ENCODE measurements at places on chromosomes 7 and 10.

DNA sequence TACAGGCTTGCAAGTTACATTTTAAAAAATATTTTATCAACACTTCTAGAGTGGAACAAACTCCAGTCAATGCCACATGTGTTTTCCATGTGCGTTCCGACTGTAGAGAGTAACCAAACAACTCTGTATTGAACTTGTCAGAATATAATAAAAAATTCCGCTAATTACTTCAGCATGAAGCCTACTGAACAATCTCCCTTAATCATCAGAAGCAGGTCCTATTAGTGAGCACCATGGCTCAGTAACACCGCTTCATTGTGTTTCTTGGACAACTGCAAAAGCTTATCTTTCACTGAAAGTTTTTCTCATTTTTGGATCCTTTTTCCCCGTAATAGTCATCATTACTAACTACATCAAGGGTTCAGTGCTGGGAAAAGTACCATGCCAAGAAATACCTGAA, 117.0 kb downstream of the MKX start:
- no peak for DNase-seq

GRCh38 chr7:129008645-129009414, 46.1 kb downstream of the TNPO3 start:
- no peak for DNase-seq

DNA sequence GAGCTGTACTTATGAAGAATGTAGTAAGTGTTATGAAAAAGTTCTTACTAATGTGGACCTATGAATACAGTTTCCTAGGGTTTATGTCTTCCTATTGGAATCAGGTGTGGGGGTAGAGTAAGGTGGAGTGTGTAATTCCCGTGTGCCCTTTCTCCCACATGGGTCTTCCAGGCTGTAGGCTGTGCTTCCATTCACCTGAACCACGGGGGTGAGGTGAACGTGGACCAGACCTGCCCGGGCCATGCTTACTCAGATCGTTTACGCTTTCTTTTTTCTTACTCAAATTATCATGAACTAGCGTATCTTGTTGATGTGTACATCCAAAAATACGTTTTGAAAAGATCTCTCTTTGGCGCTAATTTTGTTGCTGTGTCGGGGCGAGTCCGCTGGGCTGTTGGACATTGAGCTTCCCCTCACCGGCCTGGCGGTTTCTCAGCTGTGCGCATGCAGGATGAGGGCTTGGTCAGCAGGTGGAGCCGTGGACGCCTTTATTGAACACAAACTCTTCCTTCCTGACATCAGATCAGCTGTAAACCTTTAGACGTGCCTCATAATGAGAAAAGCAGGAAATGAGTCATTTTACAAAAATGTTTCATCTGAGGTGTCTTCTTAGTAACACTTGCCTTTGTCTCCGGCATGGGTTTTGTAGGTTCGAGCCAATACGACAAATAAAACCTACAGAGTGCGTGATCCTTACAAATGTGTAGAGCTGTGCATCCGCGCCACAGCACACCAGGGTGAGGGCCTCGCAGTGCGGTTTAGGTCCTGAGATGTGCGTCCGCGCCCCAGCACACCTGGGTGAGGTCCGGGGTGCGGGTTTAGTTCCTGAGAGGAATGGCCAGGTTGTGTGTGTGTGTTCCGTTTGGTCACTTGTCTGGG, 53.8 kb downstream of the WDR37 start:
- DNase-seq, result peak; percentile 34

GRCh38 chr10:120493411-120494312, 36.6 kb downstream of the PLPP4 start:
- DNase-seq, result no peak

GRCh38 chr10:113335592-113335991, 217.3 kb upstream of the HABP2 start:
- no peak for DNase-seq

GRCh38 chr7:55965805-55966421, 1.5 kb downstream of the NIPSNAP2 start:
- no peak for DNase-seq

DNA sequence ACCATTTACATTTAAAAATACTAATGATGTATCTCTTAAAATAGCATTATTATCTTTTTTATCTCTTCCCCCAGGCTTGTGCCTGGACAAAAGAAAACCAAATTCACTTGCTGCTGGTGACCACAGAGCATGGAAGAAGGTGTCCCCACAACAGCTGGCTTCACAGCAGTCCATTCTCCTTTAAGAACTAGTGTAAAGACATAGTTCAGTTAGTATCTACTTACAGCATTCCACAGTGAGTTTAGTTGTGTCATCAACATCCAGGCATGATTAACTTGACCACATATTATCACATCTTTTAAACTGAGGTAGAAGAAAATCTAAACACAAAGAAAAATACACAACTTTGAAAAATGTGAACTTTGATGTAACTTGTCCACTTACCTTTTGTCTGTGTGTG, 55.0 kb downstream of the LRRC17 start:
- no peak for DNase-seq

- DNase-seq, result no peak
Observed at GRCh38 chr10:65234261-65234660, 1691.6 kb upstream of the LRRTM3 start.

- DNase-seq, result no peak
Observed at GRCh38 chr7:16923019-16923418, 41.2 kb upstream of the AGR3 start.

GRCh38 chr7:90483251-90483650, 13.8 kb downstream of the PTTG1IP2 start:
- no peak for DNase-seq

DNA sequence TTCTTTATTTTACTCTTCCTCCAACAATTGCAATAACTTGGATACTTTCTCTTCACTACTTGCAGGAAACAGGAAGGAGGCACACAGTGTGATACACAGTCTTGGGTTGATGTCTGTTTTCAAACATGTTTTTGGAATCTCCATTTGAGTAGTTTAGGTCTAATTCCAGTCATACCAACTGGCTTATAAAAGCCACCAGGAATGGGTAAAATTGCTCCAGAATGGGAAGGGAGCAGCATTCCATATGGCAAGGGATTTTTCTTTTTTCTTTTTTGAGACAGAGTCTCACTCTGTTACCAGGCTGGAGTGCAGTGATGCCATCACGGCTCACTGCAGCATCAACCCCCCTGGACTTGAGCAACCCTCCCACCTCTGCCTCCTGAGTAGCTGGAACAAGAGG, 545.1 kb upstream of the GALNT17 start:
- DNase-seq, result no peak

- DNase-seq, result no peak
Observed at GRCh38 chr7:138398857-138399256, 61.2 kb upstream of the TRIM24 start.

GRCh38 chr7:106717955-106718871, 57.3 kb upstream of the CCDC71L start:
- DNase-seq, result peak; percentile 25

- DNase-seq, result no peak
Observed at GRCh38 chr10:15815242-15815885, 44.9 kb downstream of the MINDY3 start.

- no peak for DNase-seq
Observed at GRCh38 chr10:93818086-93818485, 60.4 kb downstream of the LGI1 start.

DNA sequence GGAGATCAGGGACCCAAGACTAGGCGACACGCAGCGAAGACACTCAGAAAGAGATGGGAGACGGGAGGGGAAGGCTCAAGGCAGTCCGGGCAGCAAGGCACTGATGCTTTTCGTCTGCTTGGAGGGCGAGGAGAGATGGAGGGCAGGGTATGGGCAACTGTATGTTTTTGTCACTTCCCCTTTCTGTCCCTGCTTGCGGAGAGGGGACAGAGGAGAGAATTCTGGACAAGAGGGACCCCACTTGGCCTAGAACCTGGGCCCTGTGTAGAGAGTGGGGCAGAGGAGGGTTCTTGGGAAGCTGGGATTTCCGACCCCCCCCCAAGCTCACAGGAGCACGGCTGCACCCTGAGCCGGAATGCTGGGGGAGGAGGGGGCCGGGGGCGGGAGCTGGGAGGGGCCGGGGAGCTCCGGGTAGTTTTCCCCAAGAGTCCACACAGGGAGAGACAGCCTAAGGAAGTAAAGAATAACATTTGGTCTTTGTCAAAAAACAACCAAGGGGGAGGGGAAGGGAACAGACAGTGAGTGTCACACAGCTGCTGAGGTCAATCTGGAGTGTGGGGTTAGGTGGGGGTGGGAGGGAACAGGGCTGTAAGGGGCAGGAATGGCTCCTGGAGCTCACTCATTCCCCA, 1.8 kb downstream of the LRCH4 start:
- DNase-seq, result no peak

DNA sequence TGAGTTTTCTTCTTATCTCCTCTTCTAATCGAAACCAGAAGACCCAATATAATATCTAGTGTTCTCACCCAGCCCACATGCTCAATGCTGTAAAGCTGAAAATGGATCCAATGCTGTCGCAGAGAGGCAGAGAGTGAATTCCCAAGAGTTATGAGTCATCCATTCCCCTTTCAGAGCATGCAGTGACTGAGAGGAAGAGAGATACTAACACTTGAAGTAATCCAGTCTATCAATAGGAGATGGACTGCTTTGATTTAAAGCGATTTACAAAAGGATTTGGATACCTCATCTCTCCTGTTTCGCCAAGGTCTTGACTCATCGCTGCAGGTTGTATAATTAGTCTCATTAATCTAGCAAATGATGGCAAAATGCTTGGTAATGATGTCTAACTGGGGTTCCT, 41.5 kb upstream of the PRKCQ start:
- no peak for DNase-seq

- DNase-seq, result no peak
Observed at GRCh38 chr10:13268841-13269240, 31.0 kb downstream of the PHYH start.

- no peak for DNase-seq
Observed at GRCh38 chr7:2404714-2405119, 1.3 kb downstream of the CHST12 start.

- DNase-seq, result no peak
Observed at GRCh38 chr7:34157137-34157536, 251.8 kb downstream of the BMPER start.

DNA sequence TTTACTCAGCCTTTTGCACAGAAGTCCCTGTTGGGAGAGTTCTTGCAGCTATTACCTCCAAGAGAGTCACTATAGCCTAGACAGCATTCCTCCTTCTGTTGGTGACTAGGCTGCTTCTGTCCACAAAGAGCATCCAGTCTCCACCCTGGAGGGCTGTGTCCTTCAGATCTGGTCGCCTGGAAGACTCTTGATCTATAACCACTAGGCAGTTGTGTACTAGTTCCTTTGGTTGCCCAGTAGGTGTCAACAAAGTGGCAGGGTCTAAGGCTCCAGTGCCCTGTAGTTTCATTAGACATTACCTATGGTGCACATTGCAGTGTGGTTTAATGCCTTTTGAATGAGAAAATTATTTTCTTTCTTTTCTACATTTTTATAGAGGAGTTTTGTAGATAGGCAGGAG, 11.3 kb upstream of the AKR1C2 start:
- no peak for DNase-seq

GRCh38 chr7:98869027-98869596, 702 bp downstream of the TMEM130 start:
- no peak for DNase-seq

- DNase-seq, result no peak
Observed at GRCh38 chr7:157522189-157522588, 185.4 kb downstream of the DNAJB6 start.

DNA sequence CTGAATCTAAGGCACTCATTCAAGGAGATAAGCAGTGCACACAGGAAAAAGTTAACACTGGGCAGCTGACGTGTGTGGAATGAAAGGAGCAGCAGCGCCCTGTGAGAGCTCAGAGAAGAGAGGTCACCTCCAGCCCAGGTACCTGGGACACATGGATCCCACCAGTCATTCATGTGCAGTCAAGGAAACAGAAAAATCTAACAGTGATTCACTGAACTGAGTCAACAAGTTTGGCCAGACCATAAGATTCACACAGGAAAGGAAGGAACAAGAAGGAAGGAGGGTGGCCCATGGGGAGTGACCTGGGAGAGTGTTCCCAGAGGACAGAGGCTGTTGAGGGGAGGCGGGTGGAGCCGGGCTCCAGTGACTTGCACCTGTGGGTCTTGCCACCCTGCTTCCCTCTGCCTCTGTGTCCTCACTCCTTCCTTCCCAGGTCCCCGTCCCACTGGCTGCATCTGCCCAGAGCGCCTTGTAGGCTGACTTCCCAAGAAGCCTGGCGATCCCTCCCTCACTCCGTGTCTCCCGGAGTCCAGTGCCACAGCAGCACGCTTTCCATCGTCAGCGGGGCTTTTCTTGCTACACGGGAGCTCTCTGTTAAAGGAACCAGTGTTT, 27.7 kb downstream of the RNF32 start:
- no peak for DNase-seq

GRCh38 chr10:86688398-86688921, 20.1 kb downstream of the LDB3 start:
- DNase-seq, result peak; percentile 51

DNA sequence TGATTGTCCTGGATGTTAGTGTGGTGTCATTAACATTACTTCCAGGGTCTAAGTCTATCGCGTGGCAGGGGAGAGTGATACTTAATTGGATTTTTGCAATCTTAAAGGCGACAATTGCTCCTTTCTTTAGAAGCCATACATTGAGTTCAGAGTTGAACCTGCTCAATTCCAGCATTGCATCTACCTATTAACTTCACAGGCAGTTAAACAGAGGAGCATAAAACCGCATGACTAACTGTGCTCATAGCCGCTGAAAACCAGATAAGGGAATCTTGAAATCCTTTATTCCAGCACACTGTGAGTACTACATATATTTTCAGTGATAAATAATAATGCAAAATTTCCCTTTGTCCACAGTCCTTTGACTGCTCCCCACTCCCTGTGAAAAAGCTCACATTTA, 255.3 kb downstream of the STK31 start:
- no peak for DNase-seq

- no peak for DNase-seq
Observed at GRCh38 chr10:12822126-12822892, 179.2 kb downstream of the CCDC3 start.

DNA sequence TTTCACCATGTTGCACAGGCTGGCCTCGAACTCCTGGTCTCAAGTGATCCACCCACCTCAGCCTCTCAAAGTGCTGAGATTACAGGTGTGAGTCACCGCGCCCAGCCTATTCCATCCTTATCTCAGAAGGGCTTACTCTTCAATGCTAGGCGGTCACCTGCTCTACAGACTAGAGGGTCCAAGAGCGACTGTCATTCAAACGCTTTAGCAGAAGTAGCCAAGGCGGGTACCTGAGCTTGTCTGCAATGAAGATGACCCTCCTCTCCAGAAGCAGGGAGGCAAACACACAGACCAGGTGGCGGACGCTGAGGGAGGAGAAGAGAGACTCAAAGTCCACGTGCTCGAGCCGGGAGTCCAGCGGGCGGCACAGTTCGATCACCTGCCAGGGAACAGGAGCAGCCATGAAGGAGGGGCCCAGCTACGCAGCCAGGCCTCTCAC, 65.1 kb upstream of the MKRN1 start:
- DNase-seq, result no peak

DNA sequence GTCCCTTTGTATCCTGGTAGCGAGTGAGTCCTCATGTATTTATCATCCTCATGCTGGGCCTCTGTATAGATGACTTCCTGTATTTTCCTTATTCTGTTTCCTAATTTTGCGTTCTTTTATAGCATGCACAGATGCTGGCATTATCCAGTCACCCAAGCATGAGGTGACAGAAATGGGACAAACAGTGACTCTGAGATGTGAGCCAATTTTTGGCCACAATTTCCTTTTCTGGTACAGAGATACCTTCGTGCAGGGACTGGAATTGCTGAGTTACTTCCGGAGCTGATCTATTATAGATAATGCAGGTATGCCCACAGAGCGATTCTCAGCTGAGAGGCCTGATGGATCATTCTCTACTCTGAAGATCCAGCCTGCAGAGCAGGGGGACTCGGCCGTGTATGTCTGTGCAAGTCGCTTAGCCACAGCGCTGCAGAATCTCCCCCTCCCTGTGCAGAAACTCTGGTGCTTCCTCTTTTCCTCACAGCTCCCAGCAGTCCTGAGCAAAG, 183.1 kb upstream of the PRSS58 start:
- peak; percentile 20 for DNase-seq

- no peak for DNase-seq
Observed at GRCh38 chr7:7125963-7126362, 56.4 kb upstream of the C1GALT1 start.
